PC-3 (cell line): ENCODE measurements at places on chromosomes 7 and 10.

GRCh38 chr7:82592416-82592815, 148.8 kb upstream of the CACNA2D1 start:
- no peak for DNase-seq

DNA sequence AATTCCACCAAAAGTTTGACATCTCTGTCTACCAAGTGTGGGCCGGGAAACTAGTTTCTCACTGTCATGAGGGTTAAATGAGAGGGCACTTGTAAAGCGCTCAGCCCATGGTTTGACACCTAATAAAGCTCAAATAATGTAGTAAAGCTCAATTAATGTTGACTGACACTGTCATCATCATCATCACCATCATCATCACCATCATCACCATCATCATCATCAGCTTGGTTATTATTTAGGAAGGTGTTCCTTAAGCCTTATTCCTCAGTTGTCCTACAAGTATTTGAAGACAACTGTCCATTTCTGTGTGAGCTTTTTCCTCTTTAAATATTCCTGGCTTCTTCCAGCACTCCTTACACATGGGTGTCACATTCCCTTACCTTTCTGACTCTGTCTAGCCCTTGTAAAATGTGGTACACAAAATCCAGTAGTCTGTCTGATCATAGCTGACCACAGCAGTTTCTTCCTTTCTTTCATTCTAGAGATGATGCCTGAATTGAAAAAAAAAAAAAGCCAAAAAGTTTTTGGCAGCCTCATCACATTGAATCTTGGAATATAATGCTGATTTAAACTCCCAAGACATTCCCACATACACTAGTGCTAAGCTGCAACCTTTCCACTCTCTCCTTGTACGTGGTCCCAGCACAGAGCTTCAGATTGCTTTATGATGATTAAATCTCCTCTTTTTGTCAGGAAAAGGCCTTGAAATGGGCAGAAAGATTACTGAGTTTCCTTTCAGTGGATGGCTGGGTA, 40.6 kb upstream of the SEPHS1 start:
- no peak for DNase-seq

DNA sequence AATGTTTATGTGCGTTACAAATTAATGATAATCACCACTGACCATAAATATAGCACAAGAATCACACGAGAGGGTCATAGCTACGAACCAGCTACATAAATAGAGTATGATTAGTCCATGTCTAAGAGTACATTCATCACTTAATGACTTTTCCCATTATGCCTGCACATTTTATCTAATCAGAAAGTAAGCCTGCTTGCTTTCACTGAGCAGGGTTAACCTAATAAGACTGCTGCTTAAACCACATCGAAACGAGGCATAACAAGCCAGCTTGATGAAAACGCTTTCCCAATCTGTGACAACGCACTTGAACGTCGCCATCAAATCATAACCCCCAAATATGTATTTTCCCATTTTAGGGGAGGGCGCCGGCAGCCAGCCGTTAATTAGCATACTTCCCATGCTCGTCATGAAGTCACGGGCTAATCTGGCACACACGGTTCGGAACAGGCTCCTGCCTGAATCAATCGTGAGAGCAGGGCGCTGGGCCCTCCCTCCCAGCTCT, 71.5 kb downstream of the EBF3 start:
- no peak for DNase-seq

GRCh38 chr10:94846204-94846603, 83.7 kb downstream of the CYP2C19 start:
- DNase-seq, result no peak

DNA sequence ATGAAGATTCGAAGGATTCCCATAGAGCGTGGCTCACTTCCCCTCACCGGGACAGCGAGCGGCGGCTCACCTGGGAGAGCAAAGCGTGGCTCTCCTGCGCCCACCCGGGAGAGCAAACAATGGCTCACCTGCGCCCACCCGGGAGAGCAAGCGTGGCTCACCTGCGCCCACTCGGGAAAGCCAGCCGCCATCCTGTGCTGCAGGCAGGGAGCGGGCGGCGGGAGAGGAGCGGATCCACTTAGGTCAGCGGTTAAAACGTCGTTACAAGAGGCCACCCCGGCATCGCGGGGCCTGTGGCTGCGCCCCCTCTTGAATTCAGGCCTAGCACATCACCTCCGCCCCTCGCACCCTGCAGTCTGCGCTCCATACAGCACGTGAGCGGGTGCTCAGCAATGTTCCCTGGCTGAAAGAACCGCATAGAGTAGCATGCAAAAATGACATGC, 461 bp upstream of the FIGNL1 start:
- DNase-seq, result no peak

DNA sequence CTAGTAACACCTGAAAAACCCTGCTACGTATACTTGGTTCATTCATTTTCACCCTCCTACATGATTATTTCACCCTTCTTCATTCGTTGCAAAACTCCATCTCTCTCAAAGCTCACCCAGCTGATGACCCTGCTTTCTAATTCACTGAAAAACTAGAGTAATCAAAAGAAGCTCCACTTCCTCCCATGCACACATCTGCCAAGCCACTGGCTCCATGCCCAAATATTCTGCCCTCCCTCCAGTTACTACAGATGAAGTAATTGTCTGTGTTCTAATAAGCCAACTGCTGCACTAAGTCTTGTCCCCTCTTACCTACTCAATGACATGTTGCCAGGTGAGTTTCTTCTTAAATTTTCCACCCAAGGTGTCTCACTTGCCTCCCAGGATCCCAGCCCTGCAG, 96.9 kb upstream of the CCDC71L start:
- DNase-seq, result no peak

GRCh38 chr10:23610626-23611307, 171.9 kb downstream of the OTUD1 start:
- no peak for DNase-seq

- DNase-seq, result no peak
Measured at GRCh38 chr7:48667407-48667806, 256.9 kb upstream of the CDC14C start.

DNA sequence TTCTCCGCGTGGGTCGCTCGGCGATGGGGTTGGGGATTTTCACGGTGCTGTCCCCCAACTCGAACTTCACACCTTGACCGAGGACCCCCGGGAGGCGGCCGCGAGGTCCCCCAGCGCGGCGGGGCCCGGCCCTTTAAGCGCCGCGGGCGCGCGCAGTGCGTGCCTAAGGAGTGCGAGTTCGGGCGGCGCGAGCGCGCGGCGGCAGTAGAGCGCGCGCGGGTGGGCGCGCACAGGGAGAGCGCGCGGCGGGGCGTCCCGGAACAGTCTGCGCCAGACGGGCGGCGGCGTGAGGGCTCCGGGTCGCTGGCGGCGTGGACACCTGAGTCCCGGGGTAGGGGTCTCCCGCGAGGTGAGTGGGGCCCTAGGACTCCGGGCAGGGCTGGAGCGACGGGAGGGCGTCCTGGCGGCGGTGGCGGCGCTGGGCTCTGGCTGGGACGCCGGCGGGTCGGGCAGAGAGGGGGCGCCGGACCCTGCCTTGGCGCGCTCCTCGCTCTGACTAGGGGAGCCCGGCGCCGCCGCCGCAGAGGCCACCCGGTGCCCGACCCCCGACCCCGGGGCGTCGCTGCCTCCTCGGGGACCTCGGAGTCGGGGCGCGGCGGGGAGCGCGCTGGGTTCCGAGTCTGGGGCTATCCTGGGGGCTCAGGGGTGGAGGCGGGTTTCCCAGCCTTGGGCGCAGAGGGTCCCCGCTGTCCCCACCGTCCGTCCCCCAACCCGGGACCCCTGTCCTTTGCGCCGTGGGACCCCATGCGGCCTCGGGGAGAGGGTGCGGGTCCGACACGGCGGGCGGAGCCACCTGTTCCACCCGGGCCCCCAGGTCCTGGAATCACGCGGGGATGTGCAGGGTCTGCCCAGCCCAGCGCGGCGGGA, at the start of gene PROSER2:
Gene PROSER2 (plus strand): TSS at position 235 of the 867 bp plus-strand sequence. CDS start 28,722 bp downstream, outside the sequence.
- DNase-seq, result peak; percentile 61

GRCh38 chr7:55177589-55178261, 158.9 kb downstream of the EGFR start:
- DNase-seq, result no peak
